Stimulated activated CD8-positive, alpha-beta memory T cell treated with anti-CD3 and anti-CD28 coated beads, Interleukin-15, amount 100 ng/mL, for 4 hours (primary cell): ENCODE measurements at places on chromosomes 16 and 17.

DNA sequence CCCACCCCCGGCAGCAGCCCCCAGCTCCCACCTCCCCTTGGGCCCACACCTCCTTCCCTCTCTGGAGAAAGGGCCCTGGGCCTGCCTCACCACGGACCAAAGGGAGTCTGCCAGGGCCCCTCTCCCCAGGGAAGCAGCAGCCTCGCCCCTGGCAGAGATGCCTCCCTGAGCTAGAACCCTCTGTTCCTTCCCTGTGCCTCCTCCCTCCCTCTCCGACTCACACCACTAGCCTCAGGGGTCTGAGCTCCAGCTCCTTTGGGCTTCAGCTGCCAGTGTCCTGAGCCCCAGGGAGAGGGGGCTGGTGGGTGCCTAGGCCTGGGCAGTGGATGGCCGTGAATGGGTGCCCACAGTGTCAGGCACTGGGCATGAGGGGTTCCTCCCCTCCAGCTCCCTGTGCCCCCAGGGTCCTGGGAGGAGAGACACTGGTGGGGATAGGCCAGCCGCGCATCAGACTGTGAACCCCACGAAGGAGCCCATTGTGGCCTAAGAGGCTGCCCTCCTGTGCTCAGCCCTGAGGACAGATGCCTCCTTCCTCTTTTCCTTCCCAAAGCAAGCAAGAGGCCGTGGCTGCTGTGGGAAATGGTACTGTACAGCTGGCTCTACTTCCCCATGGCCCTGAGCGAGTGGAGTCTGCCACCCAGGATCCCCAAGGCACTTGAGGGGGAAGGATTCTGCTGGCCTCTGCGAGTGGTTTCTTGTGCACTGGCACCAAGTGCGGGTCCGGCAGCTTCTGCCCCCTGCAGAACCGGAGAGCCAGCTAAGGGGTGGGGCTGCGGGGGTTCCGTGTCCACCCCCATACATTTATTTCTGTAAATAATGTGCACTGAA, 20.7 kb downstream of the MMP15 start:
- DNase-seq, result no peak

DNA sequence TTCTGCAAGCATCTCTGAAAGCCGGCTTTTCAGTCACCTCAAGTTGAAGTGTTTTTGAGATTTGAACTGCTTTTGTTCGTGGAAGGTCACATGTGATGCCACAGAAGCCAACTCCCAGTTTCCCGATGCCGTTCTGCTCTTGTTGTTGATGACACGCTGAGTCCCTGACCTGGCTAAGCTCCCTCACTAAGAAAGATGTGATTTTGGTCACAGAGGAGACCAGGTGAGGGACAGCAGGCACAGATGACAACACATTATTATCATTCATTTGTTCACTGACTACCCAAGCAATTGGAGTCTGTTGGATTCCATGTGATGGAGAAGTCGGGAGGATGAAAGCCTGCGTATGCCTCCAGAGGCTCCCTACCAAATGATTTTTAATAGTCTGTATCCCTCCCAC, 822.4 kb upstream of the RBFOX1 start:
- DNase-seq, result no peak

DNA sequence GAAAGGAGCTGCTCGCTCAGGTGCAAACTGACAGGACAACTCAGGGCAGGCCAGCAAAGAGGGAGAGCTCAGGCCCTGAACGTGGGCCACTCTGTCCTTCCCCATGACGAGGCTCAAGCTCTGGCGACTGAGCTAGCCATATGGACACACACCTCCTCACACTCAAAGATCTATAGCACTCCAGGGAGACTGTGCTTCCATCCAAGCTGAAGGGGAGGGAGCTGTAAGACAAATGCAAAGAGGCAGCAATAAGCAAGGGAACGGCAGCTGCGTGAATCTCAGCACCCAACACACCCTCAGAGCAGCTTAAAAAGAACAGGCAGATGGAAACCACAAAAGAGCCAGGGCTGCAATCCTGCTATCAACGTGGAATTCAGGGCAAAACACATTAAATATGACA, 13.5 kb downstream of the NUDT16L1 start:
- DNase-seq, result no peak

- no peak for DNase-seq
These were observed 19.4 kb upstream of the FASN start for GRCh38 chr17:82117139-82118090.

- no peak for DNase-seq
These were observed 3.4 kb downstream of the TMEM11 start for GRCh38 chr17:21210411-21211076.
